CD4-positive, alpha-beta T cell treated with Interleukin-4 for 4 hours (primary cell): ENCODE measurements at places on chromosomes 2 and 18.

- no peak for DNase-seq
Measured at GRCh38 chr2:241904011-241904718, 34.6 kb downstream of the RTP5 start.

DNA sequence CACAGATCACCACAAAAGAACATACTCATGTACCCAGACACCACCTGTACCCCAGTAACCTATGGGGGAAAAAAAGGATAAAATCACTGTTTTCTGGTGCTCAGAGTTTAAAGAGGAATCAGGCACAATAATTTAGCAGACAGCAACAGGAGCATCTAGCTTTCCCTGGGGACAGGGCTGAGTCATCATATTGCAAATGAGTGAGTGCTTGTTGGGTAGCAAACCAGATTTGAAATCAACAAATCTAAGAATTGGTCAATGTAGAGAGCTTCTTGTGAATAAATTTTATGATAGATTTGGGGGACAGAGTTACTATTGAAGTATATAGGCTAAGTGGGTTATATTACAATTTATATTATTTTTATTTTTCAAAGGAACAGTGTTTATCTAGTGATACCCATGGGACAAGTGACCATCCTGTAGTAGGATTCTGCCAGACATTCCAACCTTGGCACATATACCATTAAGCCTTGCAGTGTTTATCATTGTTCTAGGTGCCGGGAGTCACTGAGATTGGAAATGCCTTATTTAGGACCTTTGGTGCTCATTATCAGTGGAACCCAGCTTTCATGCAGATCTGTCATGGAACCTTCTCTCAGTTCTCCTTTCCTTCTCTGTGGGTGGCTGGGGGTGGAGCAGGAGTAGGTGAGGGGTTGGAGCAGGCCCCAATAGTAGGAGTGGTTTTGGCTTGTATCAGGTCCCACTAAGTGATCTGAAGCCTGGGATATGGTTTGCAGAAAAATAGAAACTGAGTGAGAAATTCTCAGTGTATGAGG, 117.2 kb downstream of the CERS6 start:
- no peak for DNase-seq

DNA sequence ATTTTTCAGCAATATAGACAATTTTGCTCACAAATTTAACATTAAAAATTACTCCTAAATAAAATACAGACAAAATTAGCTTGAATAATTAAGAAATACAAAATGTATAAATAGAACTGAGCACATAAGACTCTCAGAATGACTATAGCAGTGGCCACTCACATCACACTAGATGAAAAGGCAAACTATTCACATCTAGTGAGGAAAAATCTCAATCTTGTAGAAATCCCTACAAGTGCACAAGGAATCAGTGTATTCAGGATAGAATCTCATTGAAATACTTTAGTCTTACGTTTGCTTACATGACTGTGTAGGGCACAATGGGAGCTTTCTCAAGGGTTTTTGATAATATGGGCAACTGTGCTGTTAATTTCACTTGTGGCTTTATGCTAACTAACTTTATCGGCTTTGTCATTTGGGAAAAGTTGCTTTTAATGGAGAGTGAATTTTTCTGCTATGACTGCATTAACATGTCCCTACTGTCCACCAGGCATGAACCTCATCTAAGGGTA, 678.9 kb upstream of the LRRTM4 start:
- DNase-seq = no peak

- DNase-seq = no peak
Measured at GRCh38 chr2:129870685-129871241, 108.7 kb upstream of the RAB6C start.

- no peak for DNase-seq
Measured at GRCh38 chr2:31693882-31694281, 113.1 kb upstream of the SRD5A2 start.

DNA sequence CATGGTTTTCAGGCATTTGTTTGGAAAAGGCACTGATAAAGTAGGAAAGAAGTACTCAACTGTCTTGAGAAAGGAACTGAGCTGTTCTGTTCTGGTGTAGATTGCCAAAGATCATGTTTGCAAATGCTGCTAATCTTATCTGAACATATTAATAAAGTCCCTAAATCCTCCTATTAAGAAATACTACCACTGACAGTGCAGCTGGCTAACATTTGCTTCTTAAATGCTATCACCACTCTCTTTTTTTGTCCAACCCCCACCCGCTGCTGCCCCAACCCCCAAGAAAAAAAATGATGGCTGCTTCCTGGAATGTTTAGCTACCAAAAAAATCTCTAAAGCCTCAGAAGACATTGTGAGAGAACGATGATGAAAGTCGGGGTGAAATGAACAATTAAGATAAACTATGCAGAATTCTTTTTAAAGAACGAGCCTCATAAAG, 130.7 kb downstream of the CCBE1 start:
- no peak for DNase-seq

GRCh38 chr18:3061581-3062312, 48.8 kb upstream of the LPIN2 start:
- DNase-seq = peak; percentile 70
